ENCODE measurements at places on chromosomes 2 and 18.
A peak's percentile ranks its signal among the peaks of the same experiment; 100 is the strongest.

- no peak for DNase-seq
Measured at GRCh38 chr2:122105877-122106206, 350.4 kb downstream of the TSN start.

DNA sequence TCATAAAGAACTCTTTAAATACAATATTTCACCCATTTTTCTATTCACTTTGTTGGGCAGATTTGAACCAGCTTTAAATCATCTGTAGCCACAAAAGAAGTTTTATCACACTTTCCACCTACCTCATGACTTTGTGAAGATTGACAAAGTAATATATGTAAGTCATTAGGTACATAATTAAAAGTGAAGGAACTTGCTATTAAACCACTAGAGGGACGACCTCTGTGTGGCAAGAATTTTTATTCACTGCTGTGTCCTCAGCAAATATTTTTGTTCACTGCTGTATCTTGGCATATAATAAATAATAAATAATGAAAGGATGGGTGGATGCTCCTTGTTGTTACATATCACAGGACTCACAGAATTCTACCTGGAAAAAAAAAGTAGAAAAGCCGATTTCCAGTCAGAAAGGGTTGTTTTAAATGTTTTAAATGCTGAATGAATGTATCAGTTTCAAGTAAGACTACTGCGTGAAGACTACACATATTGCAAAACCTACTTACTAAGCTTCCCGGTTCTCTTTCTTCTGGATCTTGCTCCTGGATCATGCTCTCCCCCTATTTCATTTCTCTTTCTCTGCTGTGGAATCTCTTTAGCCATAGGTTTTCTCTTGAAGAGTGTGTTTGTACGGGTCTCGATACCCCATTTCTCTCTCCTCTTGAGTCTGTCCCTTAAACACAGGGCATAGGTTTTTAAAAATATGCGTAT lies 44.8 kb downstream of the KCMF1 start:
- no peak for DNase-seq

DNA sequence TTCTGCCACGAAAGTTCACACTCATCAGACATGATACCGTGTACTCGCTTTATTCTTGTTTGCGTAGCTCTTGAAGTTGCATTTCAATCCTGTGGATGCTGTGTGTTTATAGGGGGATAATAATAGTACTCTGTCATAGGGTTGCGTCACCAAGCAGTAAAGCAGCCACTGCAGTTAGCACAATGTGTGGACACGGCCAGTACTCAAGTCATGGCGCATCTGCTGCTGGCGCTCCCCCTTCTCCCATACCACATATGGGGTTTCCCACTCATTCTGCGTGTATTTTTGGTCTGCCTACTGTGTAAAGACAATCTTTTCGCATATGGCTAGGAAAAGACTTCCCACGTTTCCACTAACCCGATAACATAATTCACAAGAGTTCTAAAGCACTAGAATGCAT lies 2.1 kb upstream of the ZBTB14 start:
- DNase-seq = no peak

GRCh38 chr2:23925702-23926289 lies 1.1 kb downstream of the ATAD2B start:
- no peak for DNase-seq

DNA sequence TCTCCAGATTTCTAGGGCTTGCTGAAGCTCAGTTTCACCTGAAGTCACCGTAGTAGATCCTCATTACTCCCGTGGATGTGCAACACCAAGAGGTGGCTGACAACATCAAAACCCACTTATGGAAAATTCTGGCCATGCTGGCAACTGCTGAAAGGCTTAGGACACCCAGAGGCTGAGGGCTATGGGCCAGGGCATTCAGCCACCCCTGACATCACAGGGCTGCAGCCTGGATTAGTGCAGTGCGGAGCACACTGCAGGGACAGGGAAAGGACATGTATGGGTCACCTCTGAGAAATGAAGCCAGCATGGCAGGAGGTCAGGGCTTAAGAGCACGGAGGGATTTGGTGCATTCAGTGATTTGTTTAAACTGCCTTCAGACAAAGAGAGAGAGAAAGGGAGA lies 300.6 kb downstream of the TDRD15 start:
- no peak for DNase-seq

DNA sequence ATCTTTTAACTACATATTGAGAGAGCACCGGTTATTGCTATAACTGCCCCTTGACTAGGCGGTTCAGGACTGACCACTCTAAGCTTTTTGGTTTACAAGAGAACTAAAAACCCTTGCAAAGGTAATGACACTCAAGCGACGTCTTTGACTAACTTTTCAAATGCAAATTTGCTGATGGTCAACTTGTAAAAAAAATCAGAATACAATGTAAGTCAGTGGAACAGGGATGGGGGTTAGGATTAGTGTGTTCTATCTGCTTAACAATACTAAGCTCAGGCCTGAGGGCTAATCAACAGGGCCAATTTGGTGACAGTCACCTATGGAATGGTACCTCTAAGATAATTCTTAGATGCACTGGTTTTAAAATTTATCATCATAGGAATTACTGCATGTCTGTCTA lies 57.1 kb downstream of the ZAP70 start:
- no peak for DNase-seq

GRCh38 chr2:173793709-173794565 lies 171.2 kb downstream of the SP3 start:
- no peak for DNase-seq

- DNase-seq = no peak
Measured at GRCh38 chr2:127388423-127389164, 819 bp upstream of the MAP3K2 start.

GRCh38 chr2:18598848-18599484 lies 9.6 kb upstream of the NT5C1B start:
- DNase-seq = peak; percentile 29

- DNase-seq = no peak
Measured at GRCh38 chr18:28766027-28766426, 589.1 kb upstream of the CDH2 start.

DNA sequence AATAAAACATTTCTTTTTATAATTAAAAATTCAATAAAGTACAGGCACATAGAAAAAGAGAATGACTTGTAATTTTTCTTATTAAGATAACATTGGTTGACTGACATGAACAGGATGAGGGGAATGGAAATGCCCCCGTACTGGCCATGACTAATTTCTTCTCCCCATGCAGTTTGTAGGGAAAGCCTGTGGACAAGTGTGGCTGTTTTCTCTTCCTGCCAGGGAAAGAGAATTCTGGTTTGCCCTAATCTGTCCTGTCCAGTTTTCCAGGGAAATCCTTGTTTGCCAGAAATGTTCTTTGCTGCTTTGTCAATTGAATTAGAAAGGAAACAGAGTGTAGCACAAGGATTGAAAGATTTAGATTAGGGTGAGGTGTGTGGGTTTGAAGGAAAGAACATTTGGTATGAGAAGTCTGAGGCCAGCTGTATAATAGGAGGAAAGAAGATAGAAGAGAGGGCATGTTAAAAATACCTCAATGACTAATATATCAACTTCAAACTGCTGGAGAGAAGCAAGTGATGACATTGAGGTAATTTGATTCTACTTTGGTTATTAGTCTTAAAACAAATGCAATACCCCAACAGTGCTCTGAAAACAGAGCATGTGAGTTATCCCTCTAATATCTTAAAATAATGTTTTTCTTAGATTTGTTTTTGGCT lies 593.9 kb upstream of the ZNF804A start:
- DNase-seq = no peak

DNA sequence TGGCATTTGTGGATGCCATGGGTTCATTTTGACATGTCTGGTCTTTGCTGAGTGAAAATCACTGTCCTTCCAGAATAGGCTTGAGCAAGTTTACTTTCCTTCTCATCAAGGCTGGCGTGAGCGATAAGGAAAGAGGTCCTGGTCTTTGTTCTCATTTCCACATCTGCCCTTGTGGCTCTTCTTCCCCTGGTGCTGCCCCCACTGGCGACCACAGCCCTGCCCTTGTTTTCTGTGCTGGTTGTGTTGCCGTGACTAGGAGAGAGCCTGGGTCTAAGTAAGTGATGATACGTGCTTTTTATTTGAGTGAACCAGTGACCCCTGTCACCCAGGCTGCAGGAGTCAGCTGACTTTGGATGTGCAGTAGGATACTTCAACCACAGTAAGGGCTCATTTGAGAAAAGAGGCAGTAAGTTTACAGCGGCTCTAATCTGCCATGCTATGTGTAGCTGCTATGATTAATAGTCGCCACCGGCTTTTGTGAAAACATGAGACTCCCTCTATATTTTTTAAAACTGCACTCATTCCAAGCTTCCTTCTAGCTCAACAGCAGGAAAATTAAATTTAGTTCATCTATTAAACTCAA lies 441.7 kb downstream of the RNF144A start:
- DNase-seq = no peak

DNA sequence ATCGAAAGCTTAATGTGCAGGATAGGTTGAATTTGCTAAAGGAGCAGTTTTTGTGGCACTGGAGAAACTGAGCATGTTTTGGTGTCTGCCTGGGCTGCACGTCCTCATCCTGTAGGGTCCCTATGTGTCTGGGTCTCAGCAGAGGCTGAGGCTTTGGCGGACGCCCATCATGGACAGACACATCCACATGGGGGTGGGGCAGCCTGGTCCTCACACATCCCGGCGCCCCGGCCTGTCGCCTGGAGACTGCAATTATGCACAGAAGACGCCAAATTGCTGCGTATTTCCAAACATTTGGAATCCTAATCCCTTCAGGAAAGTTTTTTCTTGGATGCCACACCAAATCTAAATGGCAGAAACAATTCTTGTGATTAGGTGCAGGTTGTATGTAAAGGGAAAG lies 128.2 kb upstream of the TWIST2 start:
- DNase-seq = no peak

DNA sequence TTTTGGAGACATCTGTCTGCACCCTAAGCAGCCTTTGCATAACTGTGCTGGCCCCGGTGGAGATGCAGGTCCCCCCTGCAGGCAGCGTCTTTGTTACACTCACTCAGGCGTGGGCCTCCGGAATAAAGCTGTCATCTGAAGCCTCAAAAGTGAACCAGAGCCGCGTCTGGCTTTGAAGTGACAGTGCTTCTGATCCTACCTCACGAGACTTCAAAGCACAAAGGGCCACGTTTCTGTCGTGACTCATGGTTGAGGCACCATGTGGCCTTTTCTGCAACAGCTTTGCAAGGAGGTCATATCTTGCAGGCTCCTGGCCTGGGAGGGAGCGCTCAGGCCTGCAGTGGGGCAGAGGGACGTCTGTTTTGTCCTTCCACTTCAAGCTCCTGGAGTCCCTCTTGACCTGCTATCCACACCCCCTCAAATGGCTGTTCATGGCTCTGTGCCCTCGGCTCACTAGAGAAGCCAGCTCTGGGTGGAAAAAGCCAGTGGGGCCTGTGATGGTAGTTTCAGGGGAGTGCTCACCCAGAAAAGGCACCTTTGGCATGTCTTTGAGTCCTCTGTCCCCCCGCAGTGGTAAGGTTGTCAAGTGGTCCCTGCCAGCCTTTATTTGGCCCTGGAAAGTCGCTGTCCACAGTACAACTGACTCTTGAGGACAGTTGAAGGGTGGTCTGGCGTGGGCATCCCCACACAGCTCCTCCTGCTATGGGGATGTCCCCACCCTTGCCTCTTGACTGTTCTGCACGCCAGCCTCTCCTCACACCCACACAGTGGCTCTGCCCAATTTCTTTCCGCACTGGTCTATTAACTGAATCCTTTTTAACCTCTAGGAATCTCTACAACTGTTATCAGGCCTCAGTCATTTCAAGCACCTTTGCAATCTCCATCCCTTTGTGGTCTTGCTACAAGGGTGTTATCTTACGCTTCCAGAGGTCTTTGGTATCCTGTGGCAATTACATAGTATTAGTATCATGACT lies 19.3 kb downstream of the GPR55 start:
- DNase-seq = no peak

- no peak for DNase-seq
Measured at GRCh38 chr2:111884592-111884964, 585 bp upstream of the ANAPC1 start.

GRCh38 chr2:64008434-64009009 lies 10.7 kb downstream of the VPS54 start:
- no peak for DNase-seq

- DNase-seq = no peak
Measured at GRCh38 chr2:201130524-201131186, 14.7 kb downstream of the CFLAR start.

GRCh38 chr2:74414881-74415761 lies 6.3 kb downstream of the C2orf81 start:
- DNase-seq = peak; percentile 66

- no peak for DNase-seq
Measured at GRCh38 chr2:222309361-222309760, 10.6 kb upstream of the PAX3 start.

GRCh38 chr2:145849466-145849865 lies 1329.5 kb upstream of the ZEB2 start:
- DNase-seq = no peak

GRCh38 chr18:36756242-36756641 lies 72.6 kb downstream of the TPGS2 start:
- DNase-seq = no peak

DNA sequence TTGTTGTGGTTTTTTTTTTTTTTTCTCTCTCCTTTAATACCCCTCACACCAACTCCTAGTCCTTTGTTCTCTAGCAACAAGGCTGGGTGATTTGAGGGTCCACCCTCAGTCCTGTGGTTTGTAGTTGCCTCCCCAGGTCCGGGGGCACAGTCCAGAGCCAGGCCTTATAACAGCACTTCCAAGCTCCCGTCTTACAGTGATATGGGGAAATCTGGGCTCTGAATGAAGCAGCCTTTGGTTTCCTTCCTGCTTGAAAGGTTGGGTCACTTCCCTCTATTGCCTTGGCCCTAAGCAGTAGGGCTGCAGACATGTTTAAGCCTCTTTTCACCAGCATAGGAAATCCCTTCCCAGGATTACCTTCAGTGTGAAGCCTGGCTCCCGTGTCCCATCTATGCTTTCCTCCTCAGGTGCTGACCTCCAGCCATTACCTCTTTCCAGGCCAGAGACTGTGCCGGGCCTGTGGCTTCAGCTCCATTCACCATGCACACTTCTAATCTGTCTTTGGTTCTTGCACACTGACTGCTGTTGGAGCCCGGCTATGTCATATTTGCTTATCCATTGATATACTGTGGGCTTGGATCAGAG lies 21.2 kb upstream of the NTSR2 start:
- DNase-seq = no peak

GRCh38 chr18:64799376-64799775 lies 650.5 kb upstream of the LINC00305 start:
- DNase-seq = no peak

GRCh38 chr2:72859831-72860262 lies 27.4 kb upstream of the SPR start:
- DNase-seq = no peak

DNA sequence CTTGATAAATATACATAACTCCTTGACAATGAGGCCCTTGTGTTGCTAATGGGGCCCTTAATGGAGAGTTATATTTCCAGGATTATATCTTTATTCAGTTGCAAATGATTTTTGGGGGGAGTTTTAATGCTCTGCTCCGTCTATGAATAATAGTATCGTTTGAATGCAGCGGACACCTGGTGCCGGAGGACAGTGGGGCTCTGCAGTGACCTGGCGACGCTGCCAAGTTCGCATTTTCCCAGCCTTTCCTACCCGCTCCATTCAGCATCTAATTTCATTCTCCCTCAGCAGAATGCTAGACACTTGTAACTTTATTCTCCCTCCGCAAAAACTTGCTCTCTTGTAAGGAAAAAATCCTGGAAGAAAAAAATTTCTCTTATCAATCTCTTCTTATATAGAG lies 257.6 kb upstream of the SALL3 start:
- no peak for DNase-seq

All from lower lobe of right lung (tissue), 2 donors.